ENCODE measurements at places on chromosomes 13 and 19.

GRCh38 chr19:4971424-4971793 is 2.5 kb downstream of the KDM4B start:
- no peak for ATAC-seq

GRCh38 chr13:22648320-22648801 is 532.4 kb upstream of the SGCG start:
- peak; percentile 79 for ATAC-seq

DNA sequence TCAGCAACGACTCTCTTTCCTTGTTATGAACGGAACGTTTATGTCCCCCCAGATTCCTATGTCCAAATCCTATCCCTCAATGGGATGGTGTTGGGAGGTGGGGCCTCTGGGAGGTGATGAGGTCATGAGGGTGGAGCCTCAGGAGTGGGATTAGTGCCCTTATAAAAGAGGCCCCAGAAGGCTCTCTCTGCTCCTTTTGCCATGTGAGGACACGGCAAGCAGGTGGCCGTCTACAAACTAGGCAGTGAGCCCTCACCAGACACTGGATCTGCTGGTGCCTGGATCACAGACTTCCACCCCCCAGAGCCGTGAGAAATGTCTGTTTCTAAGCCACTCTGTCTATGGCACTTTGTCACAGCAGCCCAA is 53.2 kb downstream of the EPS15L1 start:
- ATAC-seq = no peak

GRCh38 chr13:27293873-27294515 is 23.4 kb downstream of the RASL11A start:
- no peak for ATAC-seq

GRCh38 chr19:5150902-5151741 is 182.2 kb downstream of the KDM4B start:
- no peak for ATAC-seq

DNA sequence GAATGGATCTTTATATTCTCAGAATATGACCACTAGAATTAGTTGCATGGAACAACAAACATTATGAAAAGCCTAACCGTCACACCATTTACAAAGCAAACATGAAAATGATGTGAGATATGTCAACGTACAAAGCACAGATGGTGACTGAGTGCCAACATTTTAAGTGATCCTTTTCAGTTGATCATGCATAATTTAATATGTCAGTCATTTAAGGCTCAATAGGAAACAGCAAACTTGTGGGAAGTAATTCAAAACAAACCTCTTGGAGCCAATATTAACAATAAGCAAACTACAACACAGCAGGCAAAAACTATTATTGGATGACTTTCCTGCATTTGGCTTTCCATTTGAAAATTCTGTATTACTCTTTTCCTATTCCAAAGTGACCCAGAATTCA is 277.6 kb downstream of the SLITRK6 start:
- ATAC-seq = no peak

DNA sequence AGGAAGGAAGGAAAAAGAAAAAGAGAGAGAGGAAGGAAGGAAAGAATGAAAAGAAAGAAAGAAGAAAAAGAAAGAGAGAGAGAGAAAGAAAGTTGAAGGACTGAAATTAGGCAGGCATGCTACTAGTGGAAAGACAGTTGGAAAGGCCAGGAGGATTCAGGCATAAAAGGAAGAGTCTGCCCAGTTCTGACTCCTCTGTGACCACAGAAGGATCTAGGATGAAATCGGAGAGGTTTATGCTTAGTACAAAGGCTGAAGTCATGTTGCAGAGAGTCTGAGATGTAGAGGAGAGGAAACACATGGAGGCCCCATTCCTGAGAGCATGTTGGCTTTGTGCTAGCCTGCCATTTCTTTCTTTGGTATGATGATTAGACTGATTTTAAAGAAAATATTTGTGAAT is 246.5 kb upstream of the ARGLU1 start:
- no peak for ATAC-seq

DNA sequence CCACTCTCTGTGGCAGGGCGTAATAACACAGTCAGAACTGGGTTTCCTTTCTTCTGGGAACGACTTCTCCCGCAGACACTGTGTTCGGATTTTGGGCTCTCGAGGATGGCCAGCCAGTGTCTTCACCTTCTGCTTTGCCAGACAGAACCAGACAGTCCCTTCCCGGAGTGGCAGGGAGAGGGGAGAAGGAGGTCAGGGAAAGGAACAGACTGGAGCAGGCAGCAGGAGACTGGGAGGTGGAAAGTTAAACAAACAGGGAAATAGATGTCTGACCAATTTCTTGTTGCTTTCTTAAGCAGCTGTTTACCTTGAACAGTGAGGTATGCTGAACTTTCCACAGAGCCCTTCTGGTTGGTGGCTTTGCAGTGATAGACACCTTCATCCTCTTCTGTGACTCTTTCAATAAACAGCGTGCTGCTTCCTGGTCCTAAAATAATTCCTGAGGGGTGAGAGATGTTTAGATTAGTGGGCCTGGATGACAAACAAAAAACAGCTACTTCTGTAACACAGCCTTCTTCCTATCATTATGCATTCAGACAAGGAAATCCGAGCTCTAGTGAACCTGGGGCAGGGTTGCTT is 137.6 kb downstream of the FLT1 start:
- no peak for ATAC-seq

Data from motor neuron (in vitro differentiated cells).